ENCODE measurements at places on chromosomes 3 and 15.

DNA sequence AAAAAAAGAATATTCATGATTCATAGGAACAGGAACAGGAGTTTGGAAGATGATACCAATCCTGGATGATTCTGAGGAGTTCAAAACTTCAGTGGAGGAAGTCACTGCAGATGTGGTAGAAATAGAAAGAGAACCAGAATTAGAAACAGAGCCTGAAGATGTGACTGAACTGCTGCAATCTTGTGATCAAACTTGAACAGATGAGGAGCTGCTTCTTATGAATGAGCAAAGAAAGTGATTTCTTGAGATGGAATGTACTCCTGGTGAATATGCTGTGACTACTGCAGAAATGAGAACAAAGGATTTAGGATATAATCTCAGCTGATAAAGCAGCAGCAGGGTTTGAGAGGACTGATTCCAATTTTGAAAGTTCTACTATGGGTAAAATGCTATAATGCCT is 72.7 kb downstream of the GSK3B start:
- no peak for DNase-seq

GRCh38 chr3:138842483-138843188 is 7.9 kb upstream of the PIK3CB start:
- DNase-seq = no peak

- DNase-seq = no peak
Measured at GRCh38 chr3:132047209-132047608, 12.4 kb upstream of the CPNE4 start.

DNA sequence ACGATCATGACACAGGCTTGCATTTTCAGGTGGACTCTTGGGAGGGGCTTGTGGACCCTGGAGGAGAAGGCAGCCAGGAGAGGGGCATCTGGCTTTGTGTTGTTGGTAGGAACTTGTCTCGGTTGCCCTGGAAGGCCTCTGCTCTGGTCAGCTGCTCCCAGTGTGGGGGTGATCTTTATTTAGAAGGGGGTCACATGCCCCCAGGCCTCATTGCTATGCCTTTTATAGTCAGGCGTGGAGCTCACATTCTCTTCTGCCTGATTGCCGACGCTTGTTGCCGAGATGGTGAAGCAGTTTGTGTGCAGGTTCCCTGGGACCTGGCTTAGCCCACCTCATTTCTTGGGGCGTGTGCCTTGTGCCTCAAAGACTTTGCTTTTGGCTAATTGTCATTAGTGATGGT is 66.6 kb downstream of the IGF1R start:
- DNase-seq = no peak

GRCh38 chr3:97636465-97636864 is 128.1 kb upstream of the ARL6 start:
- DNase-seq = no peak

DNA sequence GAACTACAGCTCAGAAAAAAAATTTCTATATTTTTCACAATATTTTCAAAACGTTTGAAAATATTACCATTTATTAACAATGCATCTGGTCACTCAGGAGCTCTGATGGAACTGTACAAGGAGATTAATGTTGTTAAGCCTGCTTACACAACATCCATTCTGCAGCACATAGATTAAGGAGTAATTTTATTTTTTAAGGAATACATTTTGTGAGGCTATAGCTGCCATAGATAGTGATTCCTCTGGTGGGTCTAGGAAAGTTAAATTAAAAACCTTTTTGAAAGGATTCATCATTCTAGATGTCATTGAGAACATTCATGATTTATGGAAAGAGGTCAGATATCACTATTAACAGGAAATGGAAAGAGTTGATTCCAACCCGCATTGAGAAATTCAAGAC is 196.9 kb downstream of the C3orf38 start:
- DNase-seq = no peak

- DNase-seq = peak; percentile 78
Measured at GRCh38 chr3:48662753-48663488, at the start of gene CELSR3. CELSR3 (minus strand) TSS chr3:48662886; CDS start chr3:48662634, 252 bp downstream.

- no peak for DNase-seq
Measured at GRCh38 chr3:7667774-7668173, 806.9 kb downstream of the GRM7 start.

GRCh38 chr3:194781617-194782016 is 95.9 kb downstream of the FAM43A start:
- DNase-seq = no peak

- no peak for DNase-seq
Measured at GRCh38 chr3:161744366-161744765, 247.8 kb downstream of the OTOL1 start.

DNA sequence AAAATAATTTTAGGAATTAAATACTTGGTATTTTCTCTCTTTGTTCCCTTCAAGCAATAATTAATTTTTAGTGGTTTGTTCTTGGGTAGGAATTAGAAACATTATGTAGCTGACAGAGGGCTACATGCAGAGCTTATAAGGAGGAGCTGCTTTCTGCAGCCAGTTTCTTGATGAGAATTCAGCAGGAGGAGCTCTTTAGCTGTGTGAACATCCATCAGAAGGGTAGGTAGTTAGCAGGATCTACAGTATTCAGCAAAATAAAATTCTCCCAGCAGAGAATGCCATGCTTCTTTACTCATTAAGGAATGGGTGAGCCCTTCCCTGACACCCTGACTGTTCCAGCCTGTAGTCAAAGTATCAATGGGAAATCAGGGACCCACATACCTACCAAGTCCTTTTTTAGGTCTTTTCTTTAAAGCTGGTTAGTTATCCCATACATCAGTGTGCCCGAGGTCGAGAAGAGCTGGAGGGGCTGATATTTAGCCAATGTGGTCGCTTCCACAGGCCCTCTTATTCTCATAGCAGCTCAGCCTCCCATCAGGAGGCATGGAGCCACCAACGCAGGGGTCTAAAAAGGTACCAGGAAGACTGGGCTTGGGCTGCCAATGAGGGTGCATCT is 54.0 kb downstream of the KCNAB1 start:
- DNase-seq = no peak

DNA sequence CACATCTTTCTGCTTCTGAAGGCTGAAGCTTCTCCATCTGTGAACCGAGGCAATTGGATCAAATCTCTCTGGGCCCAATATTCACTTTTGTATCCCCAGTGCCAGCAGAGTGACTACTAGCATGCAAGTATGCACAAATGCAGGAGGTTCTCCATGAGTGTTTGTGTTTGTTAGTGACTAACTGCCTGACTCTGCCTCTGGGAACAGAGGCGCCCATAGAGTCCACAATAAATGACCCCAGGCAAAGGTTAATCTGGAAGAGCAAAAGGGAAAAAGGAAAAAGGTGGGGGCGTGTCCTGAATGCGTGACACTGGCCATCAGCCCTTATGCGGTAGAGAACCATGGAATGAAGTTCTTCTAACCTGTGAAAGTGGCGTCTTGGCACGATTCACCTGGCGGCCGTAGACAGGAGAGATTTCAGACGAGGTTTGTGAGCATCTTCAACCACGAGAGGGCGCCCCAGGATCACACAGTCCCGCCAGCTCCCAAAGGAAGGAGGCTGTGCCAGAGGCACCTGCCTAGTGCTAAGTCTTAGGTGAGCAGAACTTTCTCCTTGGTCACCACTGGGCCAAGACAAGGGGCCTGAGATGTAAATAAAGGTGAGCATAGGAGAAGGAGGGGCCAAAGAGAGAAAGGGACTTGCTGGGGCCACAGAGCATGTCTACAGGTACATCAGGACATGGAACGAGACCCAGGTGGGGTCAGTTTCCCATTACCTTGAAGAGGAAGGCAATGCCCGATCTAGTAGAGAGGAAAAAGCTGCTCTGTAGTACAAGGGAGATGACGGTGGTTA is 44.2 kb downstream of the RBPMS2 start:
- peak; percentile 72 for DNase-seq

GRCh38 chr3:183377307-183377959 is 51.0 kb downstream of the MCF2L2 start:
- no peak for DNase-seq

DNA sequence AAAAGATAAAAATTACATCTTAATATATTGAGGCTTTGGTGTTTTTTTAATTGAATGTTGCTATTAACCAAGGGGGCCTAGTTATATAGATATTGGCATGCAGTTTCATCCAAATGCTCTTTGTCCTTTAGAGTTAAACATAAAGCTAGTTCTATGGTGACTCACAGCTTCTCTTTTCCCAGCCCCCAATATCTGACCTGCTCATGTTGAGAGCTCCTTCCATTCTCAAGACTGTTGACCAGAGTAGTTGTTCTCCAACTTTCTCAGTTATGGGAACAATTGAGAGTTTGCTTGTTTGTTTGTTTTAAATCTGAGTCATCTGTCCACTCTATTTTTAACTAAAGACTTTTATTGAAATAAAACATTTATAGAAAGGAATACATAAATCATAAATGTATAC is 15.8 kb upstream of the RARB start:
- no peak for DNase-seq

- DNase-seq = no peak
Measured at GRCh38 chr3:187252311-187252710, 39.2 kb downstream of the MASP1 start.

GRCh38 chr15:57624730-57625129 is 33.0 kb downstream of the MYZAP start:
- DNase-seq = no peak

Data from activated T-helper 2 cell treated with anti-CD3 and anti-CD28 coated beads, Interferon-gamma antibody, Interleukin-2, Interleukin-4, amounts not matched to agents 10 μg/mL and 5 μg/mL and 100 μg/mL, durations not matched to agents 14 hours and 24 hours and 36 hours (primary cell).